ENCODE measurements at places on chromosomes 7 and 10.

DNA sequence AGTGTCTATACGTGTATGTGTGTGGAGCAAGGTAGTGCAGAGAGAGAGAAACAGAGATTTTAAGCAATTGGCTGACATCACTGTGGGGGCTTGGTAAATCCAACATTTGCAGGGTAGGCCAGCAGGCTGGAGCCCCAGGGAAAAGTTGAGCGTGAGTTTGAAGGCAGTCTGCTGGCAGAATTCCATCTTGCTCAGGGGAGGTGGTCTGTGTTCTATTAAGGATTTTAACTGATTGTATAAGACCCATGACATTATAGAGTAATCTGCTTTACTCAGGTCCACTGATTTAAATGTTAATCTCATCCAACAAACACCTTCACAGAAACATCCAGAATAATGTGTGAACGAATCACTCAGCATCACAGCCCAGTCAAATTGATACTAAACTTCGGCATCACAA is 912.9 kb downstream of the GRM8 start:
- no peak for DNase-seq

DNA sequence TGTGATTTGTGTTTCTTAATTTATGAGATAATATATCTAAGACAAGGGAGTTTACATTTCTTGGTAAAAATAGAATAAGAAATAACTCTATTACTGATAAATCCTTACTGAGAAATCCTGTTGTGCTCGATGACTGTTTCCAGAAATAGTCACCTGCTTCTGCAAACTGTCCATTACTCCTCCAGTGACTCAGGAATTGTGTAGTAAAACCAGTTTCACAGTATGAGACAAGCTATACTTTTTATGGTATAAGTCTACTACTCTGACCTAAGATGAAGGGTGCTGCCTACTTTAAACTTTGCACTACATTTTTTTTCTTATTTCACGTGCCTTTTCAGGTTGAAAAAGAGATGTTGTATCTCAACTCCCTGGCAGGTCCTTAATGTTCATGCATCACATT is 6.8 kb upstream of the ANKRD22 start:
- DNase-seq, result no peak

DNA sequence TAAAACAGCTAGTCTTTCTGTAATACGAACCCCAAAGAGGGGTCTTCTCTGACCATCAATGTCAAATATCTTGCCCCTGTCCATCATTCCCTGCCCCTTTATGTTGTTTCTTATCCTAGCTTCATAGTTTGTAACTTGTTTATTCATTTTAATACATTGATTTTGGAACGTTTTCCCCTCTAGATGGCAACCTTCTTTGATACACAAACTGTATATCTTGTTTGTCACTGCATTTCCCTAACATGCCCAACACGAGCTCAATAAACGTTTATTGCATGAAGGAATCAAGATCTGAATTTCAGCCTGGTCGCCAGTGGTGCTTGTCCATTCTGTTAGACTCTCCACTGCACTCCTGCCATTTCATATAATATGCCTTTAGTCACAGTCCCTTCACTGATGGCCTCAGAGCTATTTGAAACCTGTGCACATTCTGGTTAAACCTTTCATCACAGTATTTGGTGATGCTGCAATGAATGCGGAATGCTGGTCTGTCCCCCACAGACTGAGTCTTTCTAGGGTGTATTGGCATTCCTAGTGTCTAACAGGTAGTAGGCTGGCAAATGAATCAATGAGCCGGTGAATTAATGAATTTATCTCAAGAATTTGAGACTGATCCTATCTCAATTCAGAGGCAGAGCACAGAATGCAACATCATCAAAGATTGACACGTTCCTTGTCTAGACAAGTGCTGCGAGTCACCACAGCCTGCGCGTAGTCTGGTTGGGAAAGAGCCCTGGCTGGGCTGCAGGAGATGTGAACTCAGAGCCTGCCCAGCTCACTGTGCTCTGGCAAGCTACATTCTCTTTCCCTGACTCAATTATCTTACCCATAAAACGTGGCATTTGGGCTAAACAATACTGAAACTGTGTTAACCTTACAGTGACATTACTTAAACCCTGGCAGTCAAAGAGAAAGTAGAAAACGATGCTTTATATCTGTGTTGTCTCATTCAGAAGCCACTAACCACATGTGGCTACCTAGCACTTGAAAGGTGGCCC is 55.2 kb upstream of the FRMD4A start:
- no peak for DNase-seq

DNA sequence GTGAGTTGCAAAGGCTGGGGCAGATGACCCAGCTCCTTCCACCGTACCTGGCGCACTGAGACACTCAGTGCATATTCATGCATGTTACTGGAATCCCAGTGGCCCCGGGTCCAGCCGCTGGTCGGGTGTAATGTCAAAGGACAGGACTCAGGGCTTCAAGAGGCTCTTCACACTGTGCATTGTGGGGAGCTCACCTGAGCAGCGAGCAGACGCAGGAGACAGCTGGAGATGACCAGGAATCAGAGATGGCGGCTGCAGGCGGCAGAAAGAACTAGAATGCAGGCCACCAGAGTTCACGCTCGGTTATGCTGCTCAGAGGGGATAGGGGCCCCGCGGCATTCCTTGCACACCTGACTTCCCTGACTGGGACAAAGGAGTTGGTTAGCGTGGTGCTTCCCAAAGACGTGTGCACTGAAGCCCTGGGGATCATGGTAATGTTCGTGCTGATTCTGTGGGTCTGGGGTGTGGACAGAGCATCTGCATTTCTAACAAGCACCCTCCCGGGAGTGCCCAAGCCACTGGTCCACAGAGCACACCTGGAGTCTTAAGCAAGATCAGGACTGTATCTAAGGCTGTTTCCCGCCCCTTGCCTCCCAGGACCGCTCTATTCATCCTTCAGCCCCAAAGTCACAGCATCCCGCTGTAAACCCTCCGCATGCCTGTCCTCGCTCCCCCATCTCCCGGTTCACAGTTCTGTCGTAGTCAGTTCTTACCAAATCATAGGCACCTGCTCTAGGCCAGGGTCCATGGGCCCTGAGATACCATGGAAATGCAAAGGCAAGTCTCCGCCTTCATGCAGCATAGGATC is 71.0 kb downstream of the MKI67 start:
- DNase-seq, result peak; percentile 72

DNA sequence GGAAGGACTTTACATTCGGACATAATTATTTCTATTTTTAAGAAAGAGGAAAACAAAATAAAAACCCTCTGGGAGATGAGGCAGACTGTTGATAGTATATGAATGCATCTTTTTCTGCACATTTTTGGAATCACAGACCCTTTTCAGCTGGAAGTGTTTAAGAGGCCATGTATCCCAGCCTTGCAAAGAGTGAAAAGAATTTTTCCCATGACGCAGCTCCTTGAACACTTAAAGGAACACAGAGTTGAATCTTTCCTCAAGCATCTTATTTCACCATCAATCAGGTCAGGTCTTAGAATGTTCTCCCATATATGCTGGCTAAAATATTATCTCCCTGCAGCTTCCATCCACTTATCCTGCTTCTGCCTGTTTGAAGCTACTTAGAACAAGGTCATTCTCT is 45.9 kb upstream of the PAPSS2 start:
- DNase-seq, result no peak

GRCh38 chr7:101988513-101988912 is 171.1 kb downstream of the CUX1 start:
- DNase-seq, result no peak

- no peak for DNase-seq
These were observed 19.6 kb downstream of the ANXA11 start for GRCh38 chr10:80185578-80186299.

DNA sequence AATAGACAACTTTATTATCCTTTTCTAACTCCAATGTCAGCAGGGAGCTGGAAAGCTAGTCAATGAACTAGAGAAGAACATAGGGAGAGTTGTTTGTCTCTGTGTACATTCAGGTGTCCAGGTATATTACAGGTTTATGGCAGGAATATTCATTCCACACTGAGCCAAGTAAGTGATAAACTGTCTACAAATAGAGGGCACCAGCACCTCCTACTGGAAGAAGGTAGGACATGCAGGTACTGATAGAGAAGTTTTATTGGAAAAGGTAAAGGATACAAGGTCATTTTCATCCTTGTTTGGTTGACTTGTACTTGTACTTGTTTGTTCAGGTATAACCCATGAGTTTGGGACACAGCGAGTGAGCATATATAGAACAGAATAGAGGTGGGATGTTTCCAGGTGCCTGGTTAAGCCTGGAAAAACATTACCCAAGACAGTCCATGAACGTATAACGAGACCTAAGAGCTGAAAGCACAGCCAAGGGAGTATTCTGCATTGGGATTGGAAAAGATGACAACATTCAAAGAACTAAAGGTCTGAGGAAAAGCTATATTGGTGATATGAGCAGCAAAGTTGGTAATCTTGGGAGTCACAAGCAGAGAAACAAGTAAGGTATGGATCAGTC is 61.4 kb upstream of the PPP1R3C start:
- DNase-seq, result no peak

DNA sequence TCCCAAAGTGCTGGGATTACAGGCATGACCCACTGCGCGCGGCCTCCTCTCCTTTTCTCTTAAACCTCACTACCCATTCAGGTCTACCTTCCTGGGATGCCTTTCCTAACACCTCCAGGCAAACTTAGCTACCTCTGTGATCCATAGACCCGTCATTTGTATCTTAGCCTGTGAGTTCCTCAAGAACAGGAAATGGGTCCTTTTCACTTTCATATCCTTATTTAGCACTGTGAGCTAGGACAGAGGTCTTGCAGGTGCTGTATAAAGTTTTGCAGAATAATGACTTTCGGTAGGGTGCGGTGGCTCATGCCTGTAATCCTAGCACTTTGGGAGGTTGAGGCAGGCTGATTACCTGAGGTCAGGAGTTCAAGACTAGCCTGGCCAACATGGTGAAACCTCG is 215.7 kb downstream of the RELN start:
- no peak for DNase-seq

GRCh38 chr10:123502983-123503382 is 163.2 kb upstream of the GPR26 start:
- DNase-seq, result no peak

DNA sequence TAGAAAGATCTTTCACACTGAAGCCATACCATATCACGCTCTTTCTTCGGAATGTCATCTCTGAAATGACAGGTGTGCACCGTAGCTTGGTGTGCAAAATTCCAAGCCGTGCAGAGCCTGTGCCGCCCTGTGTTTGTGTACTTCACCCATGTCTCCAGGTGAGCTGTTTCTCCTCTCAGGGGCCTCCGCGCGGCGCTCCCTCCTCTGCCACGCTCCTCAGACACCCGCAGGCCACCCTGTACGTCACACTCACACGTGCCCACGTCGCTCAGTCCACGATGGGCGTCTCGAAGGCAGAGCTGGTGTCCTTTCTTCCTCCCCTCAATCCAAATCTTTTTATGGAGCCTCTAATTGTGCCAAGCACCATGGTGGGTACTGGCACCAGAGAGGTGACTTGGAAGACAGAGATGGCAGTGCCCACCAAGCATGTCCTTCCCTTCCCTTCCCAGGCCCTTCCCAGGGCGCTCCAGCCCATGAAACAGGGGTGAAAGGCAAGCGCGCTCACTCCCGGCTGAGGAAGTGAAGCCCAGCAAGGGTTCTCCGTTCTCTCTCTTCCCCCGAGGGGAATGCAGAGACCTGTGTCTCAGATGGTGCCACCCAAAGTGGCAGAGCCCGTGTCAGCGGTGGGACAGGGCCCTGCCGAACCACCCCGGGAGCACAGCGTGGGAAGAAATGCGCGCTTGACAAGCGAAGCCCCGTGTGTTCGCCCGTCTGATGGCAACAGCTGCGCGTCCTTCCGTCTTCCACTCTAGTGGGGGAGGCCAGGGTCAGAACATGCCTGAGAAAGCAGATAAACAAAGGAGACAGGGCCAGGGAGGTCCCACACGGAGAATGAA is 292.5 kb upstream of the SHH start:
- DNase-seq, result no peak

DNA sequence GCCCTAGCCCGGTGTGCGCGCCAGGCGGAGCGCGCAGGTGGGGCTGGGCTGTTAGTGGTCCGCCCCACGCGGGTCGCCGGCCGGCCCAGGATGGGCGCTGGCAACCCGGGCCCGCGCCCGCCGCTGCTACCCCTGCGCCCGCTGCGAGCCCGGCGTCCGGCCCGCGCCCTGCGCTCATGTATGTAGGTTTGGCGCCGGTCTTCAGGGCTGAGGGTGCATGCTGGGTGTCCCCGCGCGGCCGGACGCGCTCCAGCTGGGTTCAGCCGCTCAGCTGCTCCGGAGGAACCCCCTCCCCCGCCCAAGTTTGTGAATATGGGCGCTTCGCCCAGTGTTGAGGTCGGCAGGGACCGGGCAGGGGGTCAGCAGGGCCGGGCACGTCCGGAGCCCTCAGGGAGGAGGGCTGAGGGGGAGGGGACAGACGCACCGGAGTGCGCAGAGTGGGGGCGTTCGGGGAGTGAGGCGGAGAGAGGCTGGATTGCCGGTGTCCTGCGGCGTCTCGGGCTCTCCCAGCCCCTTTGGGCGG is 559 bp downstream of the VWC2 start:
- no peak for DNase-seq

DNA sequence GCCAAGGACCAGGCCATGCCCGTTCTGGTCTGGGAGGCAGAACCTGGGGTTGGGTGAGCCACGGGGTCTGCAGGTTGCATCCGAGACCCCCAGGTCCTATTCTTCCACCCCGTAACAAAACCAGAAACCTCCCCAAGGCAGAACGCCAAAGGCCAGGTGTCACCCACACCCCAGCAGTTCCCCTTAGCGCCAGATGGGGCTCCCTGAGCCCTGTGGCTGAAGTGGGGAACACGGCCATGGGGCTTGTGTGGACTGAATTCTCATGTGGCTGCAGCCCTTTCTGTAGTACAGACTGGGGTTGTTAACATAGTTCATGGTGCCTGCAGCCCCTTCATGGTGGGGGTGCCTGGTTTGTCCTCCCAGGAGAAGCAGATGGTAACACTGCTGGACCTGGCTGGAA is 10.2 kb downstream of the BRI3 start:
- DNase-seq, result no peak

GRCh38 chr10:132096223-132096622 is 30.5 kb downstream of the JAKMIP3 start:
- no peak for DNase-seq

- no peak for DNase-seq
These were observed 1086.8 kb downstream of the KCNMA1 start for GRCh38 chr10:76550806-76551205.

GRCh38 chr7:26298472-26299058 is 6.9 kb downstream of the SNX10 start:
- DNase-seq, result no peak

Measured in spleen (tissue), 13 donors.